Stimulated activated CD4-positive, alpha-beta T cell treated with anti-CD3 and anti-CD28 coated beads, Interleukin-1b, Interleukin-23, amount 100 ng/mL, for 4 hours (primary cell): ENCODE measurements at places on chromosomes 1 and 21.

GRCh38 chr1:65812065-65812464 lies 19.4 kb downstream of the PDE4B start:
- peak; percentile 2 for DNase-seq

GRCh38 chr1:80250573-80251168 lies 1244.1 kb upstream of the ADGRL4 start:
- no peak for DNase-seq

DNA sequence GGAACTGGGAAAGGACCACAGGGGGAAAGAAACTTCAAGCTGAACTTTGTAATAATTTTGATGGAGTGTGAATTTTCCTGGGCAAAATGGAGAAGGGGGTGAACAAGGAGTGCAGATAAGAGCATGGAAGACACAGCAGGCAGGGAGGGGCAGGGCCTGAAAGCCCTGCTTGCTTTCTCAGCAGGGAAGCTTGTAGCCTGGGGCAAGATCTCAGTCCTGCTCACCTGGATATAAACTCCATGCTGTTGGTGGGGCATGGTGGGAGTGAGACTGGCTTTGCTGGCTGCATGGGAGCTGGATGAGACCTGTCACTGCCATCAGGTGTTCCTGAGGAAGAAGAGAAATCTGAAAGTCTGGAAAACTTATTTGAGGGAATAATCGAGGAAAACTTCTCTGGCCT lies 58.7 kb upstream of the RC3H1 start:
- DNase-seq, result no peak

DNA sequence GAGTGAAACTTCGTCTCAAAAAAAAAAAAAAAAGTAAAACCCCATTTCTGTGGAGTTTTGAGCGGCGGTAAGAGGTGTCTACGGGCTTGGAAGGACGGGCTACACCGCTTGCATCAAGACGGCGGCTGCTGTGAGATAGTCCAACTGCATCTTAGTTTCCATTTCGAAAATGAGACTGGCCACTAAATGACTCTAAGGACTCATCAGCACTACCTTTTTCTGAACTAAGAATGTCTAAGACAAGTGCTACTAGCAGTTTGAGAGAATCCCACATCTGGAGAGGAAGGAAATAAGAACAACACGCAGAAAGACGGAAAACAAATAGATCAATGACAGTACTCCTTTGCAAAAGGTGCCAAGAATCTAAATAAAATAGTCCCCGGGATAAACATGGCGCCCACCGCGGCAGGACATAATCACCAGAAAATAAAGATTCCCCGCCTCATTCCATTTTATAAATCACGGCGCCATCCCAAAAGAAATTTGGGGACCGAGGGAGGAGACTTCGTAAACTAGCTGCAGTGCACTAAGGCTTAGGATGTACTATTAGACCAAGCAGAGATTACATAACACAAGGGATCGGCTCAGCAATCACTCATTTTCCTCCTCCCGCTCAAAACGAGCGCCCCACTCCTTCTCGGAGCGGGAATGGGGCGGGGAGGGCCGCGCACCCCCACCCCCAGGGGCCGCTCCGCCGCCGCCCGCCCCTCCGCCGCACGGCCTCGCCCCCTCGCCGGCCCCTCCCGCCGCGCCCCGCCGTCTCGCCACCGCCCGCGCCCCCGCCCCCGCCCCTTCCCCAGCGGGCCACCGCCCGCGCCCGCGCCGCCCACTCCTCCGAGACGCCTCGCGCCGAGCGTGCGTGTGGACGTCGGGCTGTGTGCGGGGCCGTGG lies 1.1 kb downstream of the POGZ start:
- DNase-seq, result peak; percentile 68

DNA sequence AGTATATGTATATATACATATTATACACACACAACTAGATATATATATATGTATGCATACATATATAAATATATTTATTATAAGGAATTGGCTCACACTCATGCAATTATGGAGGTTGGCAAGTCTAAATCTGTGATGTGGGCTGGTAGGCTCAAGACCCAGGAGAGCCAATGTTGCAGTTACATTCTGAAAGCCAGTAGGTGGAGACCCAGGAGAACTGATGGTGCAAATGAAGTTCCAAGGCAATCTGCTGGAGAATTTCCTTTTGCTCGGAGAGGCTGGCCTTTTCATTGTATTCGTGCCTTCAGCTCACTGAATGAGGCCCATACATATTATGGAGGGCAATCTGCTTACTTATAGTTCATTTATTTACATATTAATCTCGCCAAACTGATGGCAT lies 9.4 kb downstream of the IVL start:
- DNase-seq, result no peak

DNA sequence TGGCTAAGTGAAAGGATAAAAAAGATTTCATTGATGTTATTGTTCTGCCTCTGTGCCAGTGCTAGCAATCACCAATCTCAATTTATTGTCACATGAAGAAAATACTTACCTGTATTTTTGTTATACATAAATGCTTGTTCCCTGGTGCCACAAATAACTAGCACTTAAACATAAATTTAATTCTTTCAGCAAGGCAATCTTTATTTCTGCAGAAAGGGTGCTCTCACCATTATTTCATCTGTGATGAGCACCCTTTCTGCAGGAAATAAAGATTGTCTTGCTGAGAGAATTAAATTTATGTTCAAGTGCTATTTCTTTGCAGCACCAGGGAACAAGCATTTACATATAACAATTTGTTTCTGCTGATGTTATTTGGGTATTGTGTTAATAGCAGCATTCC lies 87.2 kb downstream of the DIRAS3 start:
- no peak for DNase-seq

- no peak for DNase-seq
Observed at GRCh38 chr1:8465013-8465412, 147.1 kb downstream of the SLC45A1 start.

GRCh38 chr1:48043622-48044021 lies 46.4 kb upstream of the TRABD2B start:
- DNase-seq, result no peak

GRCh38 chr1:211752317-211752716 lies 76.9 kb upstream of the NEK2 start:
- DNase-seq, result no peak

DNA sequence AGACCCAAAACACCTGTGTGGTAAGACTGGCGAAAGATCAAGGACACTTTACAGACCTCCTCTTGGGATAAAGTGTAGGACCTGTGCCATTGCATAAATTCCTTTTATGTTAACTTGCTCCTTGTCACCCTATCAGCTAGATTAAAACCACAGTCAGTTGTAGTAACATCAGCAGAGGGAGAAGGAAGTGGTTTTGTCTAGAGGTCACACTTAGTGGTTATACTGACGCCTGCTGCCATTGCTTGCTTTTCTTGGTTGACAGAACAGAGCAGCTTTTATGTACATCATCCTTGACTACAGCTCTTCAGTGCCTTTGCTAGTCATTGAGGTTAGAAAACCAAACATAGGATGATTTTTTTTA lies 101.4 kb downstream of the PBX1 start:
- DNase-seq, result no peak

GRCh38 chr1:221532071-221532773 lies 209.7 kb downstream of the DUSP10 start:
- no peak for DNase-seq

- DNase-seq, result no peak
Observed at GRCh38 chr1:101993710-101994109, 3.0 kb downstream of the OLFM3 start.
